ENCODE measurements at places on chromosomes 11 and 22.

DNA sequence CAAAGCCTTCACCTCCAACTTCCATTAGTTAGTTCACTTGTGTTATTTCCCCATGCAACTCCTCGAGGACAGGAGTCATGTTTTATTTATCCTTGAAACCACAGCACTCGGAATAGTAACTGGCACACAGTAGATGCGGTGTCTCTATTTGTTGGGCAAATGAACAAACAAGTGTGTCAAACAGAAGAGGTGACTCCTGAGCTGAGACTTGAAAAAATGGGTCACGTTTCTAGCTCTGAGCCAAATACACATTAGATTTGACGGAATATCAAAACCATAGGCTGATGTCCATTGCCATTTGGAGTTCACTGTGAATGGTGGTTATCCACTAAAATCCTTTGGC, 68.9 kb downstream of the C11orf91 start:
- DNase-seq = no peak

- DNase-seq = no peak
Measured at GRCh38 chr22:17950651-17951214, 73.6 kb downstream of the MICAL3 start.

- no peak for DNase-seq
Measured at GRCh38 chr11:11045156-11045930, 187.5 kb upstream of the ZBED5 start.

- no peak for DNase-seq
Measured at GRCh38 chr11:120197251-120197891, 13.5 kb upstream of the OAF start.

DNA sequence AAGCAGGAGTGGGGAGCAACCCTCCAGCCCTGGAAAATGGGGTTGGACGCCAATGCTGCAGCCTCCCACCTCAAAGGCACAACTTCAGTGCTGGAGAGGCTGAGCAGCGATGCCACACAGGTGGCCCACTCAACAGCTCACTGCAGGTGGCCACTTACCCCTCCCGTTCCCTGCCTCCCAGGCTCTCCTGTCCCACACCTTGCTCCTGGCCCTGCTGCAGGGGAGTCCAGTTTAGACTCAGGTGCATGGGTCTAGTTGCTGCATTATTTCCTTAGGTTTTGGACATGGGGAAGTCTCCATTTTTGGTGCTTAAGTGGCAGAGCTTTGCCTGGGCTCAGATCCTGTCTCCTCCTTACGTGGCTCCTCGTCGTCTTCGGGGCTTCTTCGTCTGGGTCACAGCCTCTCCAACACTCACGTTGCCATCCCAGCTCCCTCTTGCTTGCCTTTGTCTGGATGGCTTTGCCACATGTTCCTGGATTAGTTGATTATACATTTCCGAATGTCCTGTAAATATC, 898.3 kb downstream of the BRD1 start:
- DNase-seq = no peak

GRCh38 chr22:26476705-26477340, 6.8 kb downstream of the HPS4 start:
- no peak for DNase-seq

- peak; percentile 100 for DNase-seq
Measured at GRCh38 chr11:65615229-65615949, at the start of gene PCNX3. Gene PCNX3, plus strand, starts transcription at chr11:65615776. Its CDS starts 536 bp downstream, at chr11:65616312.

DNA sequence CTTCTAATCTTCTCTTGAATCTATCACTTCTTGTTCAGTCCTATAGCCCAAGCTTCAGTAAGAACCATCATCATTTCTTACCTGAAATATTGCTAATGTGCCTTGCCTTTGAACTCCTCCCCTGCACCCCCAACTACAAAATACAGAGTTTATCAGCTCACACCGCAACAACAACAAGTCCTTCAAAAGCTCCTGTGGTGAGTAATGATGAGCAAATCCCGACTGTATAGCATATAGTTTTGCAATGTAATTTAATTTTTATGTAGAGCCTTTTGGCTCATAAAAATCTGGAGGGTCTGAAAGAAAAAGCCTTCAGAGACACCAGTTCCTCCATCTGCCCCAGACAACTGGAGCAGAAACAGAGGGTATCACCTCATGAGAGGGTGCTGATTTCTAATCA, 124.7 kb downstream of the ARHGAP32 start:
- no peak for DNase-seq

DNA sequence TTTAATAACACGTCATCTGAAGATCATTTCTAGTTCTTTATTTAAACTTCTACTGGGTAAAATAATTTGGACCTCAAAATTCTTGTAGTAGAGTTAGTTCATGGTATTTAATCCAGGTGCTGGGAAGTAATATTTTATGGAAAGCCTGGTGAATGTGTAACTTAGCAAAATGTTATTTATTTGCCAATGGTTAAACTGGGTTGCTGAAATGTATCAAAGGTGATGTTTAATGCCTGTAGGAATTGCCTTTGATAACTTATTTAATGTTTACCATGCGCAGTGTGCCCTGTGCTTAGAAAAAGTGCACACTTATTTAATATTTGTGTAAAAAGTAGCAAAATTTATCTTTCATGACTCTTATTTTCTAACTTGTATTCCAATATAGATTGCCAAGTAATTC, 11.2 kb downstream of the OR5M11 start:
- DNase-seq = no peak

GRCh38 chr22:49838771-49839717, 11.4 kb upstream of the BRD1 start:
- DNase-seq = no peak

GRCh38 chr11:42012271-42012670, 552.8 kb upstream of the LRRC4C start:
- no peak for DNase-seq

GRCh38 chr11:124898711-124899110, 1.0 kb upstream of the ROBO4 start:
- no peak for DNase-seq

Data from SHP77 (cell line).